Heart right ventricle (tissue), 16 donors: ENCODE measurements at places on chromosomes 13 and 19. TPM values are rescaled to one million over a fixed set of nuclear protein-coding genes. Genes with fewer than 3 reads are reported as not detected.

DNA sequence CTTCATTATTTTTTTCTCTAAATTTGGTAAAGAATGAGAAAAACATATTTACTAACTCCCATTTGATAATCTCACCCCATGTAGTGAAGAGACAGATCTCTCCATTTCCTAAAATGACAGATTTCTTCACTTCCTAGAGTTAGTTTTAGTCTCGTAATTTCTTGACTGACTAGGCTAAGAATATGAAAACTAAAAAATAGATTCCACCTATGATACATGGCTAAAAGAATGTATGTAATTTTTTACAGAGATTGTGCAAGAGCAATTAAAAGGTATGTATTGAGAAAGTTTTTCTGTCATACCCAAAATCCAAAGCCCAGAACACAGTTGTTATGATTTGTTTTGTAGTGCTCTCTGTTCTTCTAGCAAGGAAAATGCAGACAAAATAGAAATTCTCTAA lies 9.5 kb downstream of the NALCN start:
- no peak overlapping the region for H3K27ac ChIP-seq
- H3K36me3 ChIP-seq = no peaks in the 10 kb centered on the region
- no peak overlapping the region for H3K4me3 ChIP-seq
- no peak for DNase-seq

The MZT1 gene
- total RNA-seq = 7.6 TPM

DNA sequence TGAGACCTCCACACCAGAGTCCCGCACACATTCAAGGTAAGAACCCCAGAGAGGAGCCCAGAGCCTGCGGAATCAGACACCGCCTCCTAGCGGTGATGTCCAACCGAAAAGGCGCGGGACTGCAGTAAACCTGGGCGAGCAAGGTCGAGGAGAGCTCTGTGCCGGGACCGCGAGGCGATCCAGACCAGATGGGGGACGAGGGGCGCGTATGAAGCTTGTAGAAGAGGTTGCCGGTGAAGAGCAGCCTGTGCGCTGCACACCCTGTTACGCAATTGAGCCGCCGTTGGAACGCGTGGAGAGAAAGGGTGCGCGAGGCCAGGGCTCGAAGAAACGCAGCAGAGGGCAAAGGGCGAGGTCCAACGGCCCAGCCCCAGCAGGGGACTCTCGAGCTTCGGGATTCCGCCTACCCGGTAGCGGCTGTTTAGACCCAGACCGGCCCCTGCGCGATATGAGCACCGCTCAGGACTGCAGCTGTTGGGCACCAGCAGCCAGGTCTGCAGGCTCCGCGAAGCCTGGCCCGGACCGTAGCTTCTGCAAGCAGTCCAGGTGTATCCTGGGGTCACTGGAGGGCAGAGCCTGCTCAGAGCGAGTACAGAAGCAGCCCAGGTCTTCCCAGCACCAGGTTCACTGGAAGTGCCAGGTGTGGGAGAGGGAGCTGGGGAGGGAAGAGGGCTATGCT lies 65.9 kb upstream of the ZNF599 start:
- DNase-seq = peak; percentile 33
- H3K4me3 ChIP-seq = peak overlapping the region; percentile 43
- H3K4me1 ChIP-seq = peaks cover 37% of the 10 kb centered on the region
- no peaks in the 10 kb centered on the region for H3K27me3 ChIP-seq
- no peaks in the 10 kb centered on the region for H3K36me3 ChIP-seq
- no peak overlapping the region for H3K27ac ChIP-seq

The CDX2 gene
- not detected for total RNA-seq

DNA sequence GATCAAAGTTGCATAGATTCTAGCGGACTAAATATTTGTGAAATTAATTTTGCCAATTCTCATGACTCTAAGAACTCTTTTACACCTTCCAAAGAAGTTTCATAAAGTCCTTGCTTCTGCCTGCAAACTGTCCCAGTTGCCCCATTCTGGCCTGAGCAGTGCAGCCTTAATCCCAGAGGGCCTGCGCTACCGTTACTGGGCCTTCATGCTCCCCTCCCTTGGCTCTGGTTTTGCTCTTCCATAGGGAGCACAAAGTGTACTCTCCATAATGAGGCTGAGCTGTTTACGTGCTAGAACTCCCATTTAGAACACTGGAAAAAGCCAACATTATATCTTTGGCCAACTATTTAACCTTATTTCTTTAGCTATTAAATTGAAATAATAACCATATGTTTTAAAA lies 2.1 kb downstream of the MTIF3 start:
- peaks cover 1% of the 10 kb centered on the region for H3K36me3 ChIP-seq
- no peak overlapping the region for H3K4me3 ChIP-seq
- H3K27me3 ChIP-seq = no peaks in the 10 kb centered on the region

The PLK5 gene
- total RNA-seq = not detected

- DNase-seq = no peak
- H3K36me3 ChIP-seq = peaks cover 31% of the 10 kb centered on the region
- no peaks in the 10 kb centered on the region for H3K27me3 ChIP-seq
- H3K4me1 ChIP-seq = peaks cover 23% of the 10 kb centered on the region
- peak overlapping the region; percentile 85 for H3K4me3 ChIP-seq
Measured at GRCh38 chr19:7942981-7943443, 454 bp downstream of the TIMM44 start.

DNA sequence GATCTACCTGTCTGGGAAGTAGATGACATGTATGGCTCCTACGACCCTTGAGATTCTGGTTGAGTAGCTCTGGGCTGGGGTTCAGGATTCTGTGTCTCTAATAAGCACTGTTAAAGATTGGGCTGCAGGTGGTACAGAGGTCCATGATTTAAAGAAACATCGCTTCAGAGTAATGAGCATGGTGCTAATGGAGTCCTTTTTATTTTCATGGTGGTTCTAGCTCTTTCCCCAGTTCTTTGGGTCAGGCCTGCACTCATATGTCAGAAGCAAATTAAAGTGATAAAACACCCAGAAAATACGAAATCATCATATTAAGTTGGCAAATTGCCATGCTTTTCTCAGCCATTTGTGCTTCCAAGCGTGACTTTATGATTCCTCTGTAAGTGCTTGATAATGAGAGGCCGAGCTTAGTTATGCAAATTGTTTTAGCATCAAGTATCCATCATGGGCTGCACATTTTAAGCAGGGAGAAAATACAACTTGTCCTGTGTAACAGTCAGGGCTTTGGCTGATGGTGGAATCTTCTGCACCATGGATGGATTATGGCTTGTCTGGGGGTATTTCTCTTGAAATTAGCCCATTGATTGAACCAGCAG lies 45.1 kb downstream of the MTUS2 start:
- H3K4me1 ChIP-seq = no peaks in the 10 kb centered on the region
- H3K27ac ChIP-seq = no peak overlapping the region
- H3K4me3 ChIP-seq = no peak overlapping the region
- no peaks in the 10 kb centered on the region for H3K36me3 ChIP-seq

- peaks cover 4% of the 10 kb centered on the region for H3K4me1 ChIP-seq
- no peaks in the 10 kb centered on the region for H3K27me3 ChIP-seq
- DNase-seq = no peak
- peaks cover 54% of the 10 kb centered on the region for H3K36me3 ChIP-seq
Measured at GRCh38 chr19:13817018-13817614, 21.9 kb downstream of the ZSWIM4 start.

DNA sequence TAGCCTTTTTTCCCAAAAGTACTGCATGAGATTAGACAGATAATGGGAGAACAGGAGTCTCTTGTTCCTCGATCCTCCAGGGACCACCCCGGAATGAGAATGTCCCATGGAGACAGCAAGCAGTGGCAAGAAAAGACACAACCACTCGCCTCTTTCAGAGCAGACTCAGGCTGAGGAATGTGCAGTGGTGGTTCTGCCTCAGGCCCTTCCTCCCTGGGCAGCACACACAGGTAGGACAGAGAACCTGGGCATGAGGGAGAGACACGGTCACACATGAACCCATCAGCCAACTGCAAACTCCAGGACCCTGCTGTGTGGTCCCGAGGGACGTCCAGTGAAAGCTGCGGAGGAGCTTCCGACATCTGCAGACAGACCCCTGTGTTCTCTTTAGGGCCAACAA lies 31.0 kb downstream of the CRYL1 start:
- no peaks in the 10 kb centered on the region for H3K36me3 ChIP-seq
- no peak overlapping the region for H3K4me3 ChIP-seq
- no peak for DNase-seq
- no peaks in the 10 kb centered on the region for H3K4me1 ChIP-seq

- no peak for DNase-seq
- H3K4me1 ChIP-seq = no peaks in the 10 kb centered on the region
- H3K4me3 ChIP-seq = no peak overlapping the region
- no peak overlapping the region for H3K27ac ChIP-seq
Measured at GRCh38 chr19:41701401-41702075, 6.9 kb upstream of the CEACAM5 start.

DNA sequence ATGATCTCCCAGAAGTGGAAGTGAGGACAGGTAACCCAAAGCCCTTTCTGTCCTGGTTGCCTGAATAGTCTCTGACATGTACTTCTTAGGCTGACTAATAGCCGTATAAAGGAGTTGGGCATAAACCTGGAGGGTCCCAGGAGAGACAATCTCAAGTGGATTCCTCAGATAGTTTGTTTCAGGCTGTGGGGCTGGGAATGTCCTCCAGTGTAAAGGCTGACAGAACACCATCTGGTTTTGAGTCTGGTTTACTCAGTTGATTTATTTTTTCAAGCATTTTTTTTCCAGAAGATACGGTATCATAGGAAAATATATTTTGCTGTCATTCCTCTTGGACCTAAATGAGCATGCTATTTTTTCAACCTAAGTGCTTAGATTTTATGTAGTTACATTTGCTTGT lies 15.2 kb downstream of the HTR2A start:
- no peak overlapping the region for H3K27ac ChIP-seq
- H3K4me3 ChIP-seq = no peak overlapping the region
- DNase-seq = no peak
- H3K36me3 ChIP-seq = no peaks in the 10 kb centered on the region

The LENG9 gene
- total RNA-seq = 1.1 TPM

The B3GNT8 gene
- 9.3 TPM for total RNA-seq

The CEACAM19 gene
- total RNA-seq = 4.4 TPM

The TMEM145 gene
- total RNA-seq = not detected

DNA sequence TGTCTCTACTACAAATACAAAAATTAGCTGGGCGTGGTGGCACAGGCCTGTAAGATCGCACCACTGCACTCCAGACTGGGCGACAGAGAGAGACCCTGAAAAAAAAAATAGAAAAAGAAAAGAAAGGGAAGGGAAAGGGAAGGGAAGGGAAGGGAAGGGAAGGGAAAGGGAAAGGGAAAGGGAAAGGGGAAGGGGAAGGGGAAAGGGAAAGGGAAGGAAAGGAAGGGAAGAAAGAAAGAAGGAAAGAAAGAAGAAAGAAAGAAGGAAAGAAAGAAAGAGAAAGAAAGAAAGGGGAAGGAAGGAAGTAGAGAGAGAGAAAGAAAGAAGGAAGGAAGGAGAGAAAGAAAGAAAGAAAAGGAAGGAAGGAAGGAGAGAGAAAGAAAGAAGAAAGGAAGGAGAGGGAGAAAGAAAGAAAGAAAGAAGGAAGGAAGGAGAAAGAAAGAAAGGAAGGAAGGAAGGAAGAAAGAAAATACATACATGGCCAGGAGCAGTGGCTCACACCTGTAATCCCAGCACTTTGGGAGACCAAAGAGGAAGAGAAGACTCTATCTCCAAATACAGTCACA lies 8.1 kb upstream of the SYDE1 start:
- H3K36me3 ChIP-seq = no peaks in the 10 kb centered on the region
- DNase-seq = no peak
- H3K27me3 ChIP-seq = no peaks in the 10 kb centered on the region
- no peak overlapping the region for H3K27ac ChIP-seq
- no peak overlapping the region for H3K4me3 ChIP-seq

The RAB11B gene
- 167 TPM for total RNA-seq

The HOMER3 gene
- total RNA-seq = 22.1 TPM
